ENCODE measurements at places on chromosomes 1 and 21.

DNA sequence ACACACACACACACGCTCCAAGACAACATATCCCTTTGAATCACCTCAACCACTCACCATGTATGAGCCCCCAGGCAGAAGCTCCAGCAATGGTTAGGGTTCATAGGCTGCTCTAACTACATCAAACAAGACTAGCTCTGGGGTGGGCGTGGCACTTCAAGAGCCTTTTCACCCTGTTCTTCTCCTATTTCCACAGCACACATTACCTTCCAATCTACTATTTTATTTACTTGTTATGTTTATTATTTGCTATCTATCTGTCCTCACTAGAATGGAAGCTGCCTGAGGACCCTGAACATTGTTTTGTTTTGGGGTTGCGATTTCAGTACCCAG, 28.7 kb downstream of the TRABD2B start:
- DNase-seq = no peak

DNA sequence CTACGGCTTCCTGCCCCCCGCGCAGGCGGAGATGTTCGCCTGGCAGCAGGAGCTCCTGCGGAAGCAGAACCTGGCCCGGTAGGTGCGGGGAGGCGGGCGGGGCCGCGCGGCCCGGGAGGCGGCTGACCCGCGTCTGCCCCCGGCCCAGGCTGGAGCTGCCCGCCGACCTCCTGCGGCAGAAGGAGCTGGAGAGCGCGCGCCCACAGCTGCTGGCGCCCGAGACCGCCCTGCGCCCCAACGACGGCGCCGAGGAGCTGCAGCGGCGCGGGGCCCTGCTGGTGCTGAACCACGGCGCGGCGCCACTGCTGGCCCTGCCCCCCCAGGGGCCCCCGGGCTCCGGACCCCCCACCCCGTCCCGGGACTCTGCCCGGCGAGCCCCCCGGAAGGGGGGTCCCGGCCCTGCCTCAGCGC, 16.6 kb downstream of the NOC2L start:
- DNase-seq = no peak

GRCh38 chr1:75133750-75134646, at the start of gene LHX8:
TSS of gene LHX8 (plus strand) at chr1:75134388. CDS start at chr1:75136615, 2,227 bp downstream.
- no peak for DNase-seq

DNA sequence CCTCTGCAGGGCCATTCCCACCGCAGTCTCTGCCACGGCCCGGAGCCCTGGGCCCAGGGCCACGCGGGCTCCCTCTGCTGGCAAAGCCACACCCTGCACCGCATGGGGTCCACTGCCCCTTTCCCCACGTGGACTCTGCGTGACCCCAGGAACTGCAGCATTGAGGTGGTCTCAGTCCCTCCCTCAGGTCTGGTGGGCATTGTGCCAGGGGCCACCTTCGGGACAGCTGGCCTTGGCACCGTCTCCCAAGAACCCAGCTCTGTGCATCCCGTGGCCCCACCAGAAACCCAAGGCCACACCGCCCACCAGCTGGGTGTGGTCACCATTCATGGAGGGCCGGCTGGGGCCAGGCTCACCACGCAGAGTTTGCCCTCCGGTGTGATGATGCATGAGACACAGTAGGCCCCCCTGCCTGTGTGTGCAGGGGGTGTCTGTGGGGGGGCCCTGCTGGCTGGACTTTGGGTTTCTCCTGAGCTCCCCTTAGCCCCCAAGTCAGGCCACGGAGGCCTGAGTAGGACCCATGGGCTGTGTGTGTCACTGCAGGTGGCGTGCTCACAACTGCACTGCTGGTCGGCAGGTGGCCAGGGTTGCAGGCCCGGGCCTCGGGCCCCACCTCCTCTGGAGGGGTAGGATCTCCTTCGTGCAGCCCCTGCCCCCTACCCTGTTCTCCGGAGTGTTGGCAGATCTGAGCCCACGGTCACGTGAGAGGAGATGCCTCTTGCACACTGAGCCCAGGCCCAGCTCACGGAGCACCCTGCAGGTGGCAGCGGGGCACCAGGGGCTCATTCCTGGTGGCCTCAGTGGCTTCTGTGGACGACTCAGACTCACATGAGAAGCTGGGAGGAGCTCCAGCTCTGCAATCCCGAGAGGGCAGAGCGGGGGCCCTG, 5.8 kb downstream of the VWA1 start:
- peak; percentile 39 for DNase-seq

DNA sequence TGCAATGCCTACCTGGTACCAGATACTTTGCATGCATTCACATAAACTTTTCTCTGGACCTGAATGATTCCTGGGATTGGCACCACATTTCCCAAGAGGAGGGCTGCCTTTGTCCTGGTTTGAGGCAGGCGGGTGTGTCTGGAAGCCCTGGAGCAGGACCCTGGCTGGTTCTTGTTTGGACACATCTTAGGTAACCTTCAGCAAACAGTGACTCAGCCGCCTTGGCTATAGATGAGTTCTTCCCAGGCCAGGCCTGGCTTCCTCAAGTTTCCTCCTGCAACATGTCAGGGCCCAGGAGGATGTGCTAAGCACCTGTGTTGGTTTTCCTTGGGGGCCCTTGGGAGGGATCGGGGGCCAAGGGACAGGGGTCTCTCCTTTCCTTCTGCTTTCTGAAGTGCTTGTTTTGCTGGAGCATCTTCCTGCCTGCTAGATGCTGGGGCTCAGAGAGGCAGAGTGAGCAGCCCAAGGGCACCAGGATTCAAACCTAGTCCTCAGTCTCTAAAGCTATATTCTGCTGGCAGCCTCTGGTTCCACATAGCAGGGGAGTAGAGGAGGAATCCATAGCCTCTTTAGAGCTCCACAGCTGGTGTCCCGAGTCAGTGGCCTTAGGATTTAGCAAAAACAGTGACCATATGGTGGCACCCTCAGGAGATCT, 38.2 kb downstream of the PAX7 start:
- no peak for DNase-seq

DNA sequence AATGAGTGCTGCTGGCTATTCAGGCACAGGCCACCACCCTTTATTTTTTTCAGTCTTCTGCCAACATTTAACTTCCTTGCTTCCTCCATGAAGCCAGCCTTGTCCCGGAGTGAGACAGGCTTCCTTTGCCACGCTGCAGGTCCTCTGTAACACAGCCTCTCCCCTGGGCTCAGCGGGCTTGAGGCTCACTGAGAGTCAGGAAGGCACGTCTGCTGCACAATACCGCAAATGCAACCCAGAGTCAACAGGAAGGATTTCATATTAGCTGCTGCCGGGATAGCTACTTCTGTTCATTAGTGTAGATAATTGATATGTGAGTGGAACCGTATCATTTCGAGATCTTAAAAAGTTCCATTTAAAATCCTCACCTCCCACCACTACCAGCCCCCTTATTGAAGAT, 22.5 kb downstream of the MYOG start:
- DNase-seq = no peak

GRCh38 chr1:38898653-38899230, 17.4 kb upstream of the GJA9 start:
- DNase-seq = no peak

DNA sequence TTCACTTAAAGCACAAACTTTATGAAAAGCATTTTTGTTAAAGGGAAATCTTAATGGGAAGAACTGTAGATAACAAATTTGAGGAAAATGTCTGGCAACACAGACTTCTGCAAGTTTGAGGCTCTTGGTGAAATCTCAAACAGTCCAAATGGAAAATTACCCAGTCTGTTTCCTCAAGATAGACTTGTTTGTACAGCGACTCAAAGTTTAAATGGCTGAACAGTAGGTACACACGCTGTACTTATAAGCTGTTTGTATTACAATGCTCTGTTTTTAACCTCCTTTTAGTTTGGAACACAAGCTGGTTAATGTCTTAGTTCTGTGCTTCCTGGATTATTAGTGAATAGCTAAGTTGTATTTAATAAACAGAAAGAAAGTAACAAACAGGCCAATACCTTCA, 217.1 kb downstream of the NFIA start:
- no peak for DNase-seq

DNA sequence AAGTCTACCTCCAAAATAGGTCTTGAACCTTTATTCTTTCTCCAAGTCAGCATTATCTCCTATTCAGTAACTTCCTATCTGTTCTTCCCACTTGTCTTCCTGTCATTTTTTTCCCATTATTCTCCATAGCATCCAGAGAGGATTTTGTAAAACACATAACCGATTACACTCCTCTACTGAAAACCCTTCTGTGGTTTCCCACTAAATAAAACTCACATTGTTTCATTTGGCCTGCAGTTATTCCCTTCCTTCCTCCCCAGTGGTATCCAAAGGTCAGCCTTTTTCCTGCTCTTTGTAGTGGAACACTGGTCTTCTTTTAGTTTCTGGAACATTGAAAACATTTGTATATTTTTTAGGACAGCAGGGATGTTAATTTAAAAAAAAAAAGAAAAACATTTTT, 266.0 kb downstream of the GPR52 start:
- no peak for DNase-seq
